ENCODE measurements at places on chromosomes 11 and 22. TPM values are rescaled to one million over a fixed set of nuclear protein-coding genes. Genes with fewer than 3 reads are reported as not detected.

The CDKN1C gene
- 0.21 TPM for total RNA-seq

The MMP8 gene
- not detected for total RNA-seq

The MMP13 gene
- total RNA-seq: not detected

DNA sequence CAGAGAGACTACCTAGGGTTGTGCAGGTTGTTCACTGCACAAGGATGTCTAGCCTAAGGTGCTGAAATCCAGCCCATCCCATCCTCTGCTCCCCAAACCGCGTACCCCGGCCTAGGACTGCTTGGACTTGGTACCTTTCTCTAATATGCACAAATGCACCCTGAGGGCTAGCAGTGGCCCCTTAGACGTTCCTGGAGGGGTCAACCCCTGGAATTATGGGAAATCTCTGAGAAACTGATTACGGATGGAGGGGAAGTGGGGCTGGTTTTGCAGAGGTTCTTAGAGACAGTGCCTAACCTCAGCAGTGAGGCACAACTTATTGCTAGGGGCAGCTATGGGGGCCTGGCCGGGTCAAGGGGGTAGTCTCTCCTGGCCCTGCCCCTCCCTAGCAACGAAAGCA is 2.5 kb downstream of the C11orf68 start:
- DNase-seq: no peak

DNA sequence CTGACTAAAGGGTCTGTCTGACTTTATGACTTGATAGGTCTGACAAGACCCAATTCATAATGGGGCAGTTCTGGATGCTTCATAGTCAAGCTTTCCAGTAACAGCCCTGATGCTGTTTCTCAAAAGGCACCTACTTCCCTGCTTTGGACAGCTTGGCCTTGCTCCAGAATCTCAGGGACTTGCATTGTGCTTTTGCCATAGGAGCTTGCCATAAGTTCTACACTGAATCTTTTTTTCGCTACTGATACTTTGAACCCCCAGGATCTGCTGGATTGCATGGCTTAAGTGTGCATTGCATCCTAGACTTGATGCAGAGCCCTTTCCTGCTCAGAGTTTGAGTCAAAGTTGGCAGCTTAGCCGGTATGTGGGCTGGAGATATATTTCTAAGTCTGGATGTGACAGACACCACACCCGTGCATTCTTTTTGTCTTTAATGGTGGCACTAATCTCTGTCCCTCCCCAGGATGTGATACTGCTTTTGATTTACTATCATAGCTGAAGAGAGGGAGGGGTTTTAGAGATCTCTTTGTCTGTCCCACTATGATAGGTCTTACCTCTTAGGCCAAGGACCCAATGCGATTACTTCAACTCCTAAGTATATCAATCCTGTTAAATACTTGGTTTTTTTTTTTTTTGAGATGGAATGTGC is 16.9 kb upstream of the SLC3A2 start:
- DNase-seq: no peak

- no peak for DNase-seq
These were observed 91.9 kb downstream of the CSTPP1 start for GRCh38 chr11:47028195-47029093.

- DNase-seq: no peak
These were observed 46.1 kb downstream of the NELL1 start for GRCh38 chr11:20715464-20715863.

GRCh38 chr11:36389811-36390210 is 93.7 kb downstream of the PRR5L start:
- no peak for DNase-seq

GRCh38 chr11:11119917-11120316 is 233.1 kb downstream of the CSNK2A3 start:
- DNase-seq: no peak

DNA sequence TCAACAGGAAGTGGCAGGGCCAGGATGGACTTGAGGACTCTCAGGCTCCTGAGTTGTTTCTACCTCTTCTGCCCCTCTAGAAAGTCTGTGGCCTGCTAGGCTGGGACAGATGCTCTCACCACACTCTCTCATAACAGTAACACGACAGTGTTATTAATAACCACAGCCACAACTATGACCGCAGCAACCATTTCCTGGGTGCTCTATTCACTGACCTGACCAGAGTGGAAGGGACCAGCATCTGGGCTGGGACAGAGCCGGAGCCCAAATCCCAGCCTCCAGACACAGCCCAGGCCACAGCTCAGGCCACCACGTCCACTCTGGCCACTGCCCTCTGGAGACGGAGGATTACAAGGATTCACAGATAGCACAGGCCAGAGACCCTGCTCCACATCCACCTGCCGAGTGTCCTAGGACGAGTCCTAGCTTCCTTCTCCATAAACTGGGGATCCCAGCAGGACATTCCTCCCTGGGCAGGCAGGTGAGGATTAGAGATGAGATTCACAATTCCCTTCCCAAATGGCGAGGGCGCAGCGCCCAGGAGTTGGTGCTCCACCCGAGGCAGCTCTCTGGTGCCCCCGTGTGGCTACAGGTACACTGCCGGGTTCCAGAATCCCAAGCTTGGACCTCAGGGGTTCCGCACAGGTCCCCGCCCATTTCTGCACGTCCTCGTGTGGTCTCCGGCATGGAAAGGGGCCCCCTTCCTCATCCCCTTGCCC is 7.1 kb downstream of the PNPLA5 start:
- DNase-seq: no peak

- DNase-seq: no peak
These were observed 10.6 kb downstream of the ENDOD1 start for GRCh38 chr11:95100191-95100648.
